GM10248 (cell line): ENCODE measurements at places on chromosomes 3 and 15.

DNA sequence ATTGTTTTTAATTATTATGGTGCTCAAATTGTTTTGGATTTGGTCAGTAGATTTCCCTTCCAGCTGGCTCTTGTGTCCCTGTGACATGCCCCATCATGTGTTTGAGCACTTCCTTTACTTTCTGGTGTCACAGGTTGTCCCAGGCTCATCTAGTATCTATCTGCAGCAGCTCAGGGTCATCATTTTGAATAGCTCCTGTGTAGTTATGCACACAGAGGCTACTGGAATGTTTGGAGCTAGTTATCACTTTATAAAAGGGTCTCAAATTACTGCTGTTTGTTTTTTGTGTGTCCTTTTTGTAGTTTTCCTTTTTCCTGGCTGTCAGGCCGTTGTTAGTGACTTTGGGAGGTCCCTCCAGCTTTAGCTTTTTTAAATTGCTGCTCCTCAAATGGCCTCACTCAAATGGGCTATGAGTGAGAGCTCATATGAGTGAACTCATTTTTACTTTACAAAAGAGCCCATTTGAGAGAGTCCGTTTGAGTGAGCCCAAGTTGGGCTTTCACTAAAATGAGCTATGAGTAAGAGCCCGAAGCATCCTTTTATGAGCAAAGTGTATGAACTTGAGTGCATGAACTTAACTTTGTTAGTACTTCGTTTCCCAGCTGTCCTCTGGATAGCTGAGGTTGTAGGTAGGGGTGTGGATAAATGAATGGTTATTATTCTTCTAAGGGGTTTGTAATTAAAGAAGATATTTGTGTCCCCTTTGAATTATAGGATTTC, 43.8 kb downstream of the SQOR start:
- DNase-seq, result no peak

DNA sequence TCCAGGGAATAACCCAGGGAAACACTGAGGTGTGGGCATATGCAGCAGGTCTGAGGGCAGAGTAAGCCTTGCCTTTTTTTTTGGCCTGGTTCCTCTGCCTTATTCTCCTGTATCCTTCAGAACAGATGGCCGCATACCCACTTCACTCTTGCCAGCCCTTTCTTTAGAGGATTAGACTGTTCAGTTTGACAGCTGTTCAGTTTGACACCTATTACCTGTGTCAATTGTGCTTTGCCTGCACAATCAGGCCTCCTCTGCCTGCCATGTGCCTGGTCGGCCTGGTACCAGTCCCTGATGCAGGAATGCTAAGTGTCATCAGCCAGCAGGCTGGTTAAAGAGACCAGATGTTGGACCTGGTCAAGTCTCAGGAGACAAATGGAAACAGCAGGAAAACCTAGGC, 22.3 kb downstream of the TM6SF1 start:
- no peak for DNase-seq

DNA sequence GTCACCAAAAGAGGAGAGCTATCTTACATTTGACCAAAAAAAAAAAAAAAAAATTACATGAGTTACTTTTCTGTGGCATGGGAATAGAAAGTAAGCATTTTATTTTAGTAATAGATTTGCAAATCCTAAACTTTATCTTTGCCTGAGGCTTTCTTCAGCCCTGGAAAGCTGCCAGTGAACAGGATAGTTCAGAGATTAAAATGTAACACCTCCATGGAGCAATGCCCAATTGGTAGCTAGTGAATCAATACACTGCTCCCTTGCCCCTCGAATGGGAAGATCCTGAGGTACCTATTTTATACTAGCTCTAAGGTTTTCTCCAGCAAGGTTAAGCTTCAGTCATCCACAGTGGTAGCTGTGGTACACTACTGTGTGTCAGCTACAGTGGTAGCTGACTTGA, 867.1 kb downstream of the NAALADL2 start:
- DNase-seq, result no peak

GRCh38 chr15:69758291-69758771, 305.7 kb downstream of the RPLP1 start:
- DNase-seq, result no peak

DNA sequence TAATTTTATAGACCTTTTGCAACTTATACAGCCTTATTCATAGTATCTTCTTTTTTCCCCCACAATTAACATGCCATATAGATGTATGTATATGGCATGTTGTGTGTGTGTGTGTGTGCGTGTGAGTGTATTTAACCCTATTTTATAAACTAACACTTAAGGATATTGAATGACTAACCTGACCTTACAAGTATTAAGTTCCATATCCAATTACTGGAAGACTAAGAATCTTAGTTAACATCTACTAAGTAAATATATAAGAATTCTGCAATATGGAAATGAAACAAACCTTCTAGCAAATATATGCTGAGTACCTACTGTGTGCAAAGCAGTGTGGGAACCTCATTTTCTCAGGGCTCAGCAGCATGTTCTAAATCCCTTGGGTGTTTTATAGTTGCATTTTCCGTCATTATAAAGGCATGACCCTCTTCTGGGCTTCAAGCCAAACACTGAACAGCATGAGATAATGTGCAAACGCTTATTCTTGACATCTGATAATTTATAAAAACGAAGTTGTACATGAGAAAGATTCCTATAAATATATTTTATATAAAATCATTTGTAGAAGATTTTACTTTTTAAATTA, 105.5 kb downstream of the NLGN1 start:
- DNase-seq, result no peak

- peak; percentile 70 for DNase-seq
Measured at GRCh38 chr3:181700168-181701087, 11.3 kb upstream of the SOX2 start.

DNA sequence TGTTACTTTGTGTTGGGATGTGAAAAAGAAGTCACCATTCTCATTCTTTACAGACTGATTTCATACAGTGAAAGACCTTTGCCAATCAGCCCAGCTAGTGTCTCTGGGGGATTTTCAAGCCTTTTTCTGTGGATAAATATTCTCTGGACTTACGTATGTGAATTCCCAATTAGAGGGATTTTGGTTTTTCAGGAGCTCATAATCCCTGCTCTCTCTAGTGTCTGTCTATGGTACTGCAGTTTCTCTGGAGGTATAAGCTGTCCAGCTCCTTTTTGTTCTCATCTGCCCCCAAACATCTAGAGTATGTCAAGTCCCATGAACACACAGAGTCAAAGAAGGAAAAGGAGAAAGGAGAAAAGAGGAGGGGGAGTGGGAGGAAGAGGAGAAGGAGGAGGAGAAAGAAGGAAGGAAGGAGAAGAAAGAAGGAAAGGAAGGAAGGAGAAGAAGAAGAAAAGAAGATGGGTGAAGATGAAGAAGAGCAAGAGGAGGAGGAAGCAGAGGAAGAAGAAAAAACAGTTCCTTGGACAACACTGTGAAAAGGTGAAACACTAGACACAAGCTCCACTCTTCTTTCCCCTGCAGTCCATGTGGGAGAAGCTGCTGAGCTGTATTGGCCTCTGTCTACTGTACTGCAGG, 218.6 kb downstream of the GREM1 start:
- peak; percentile 22 for DNase-seq

DNA sequence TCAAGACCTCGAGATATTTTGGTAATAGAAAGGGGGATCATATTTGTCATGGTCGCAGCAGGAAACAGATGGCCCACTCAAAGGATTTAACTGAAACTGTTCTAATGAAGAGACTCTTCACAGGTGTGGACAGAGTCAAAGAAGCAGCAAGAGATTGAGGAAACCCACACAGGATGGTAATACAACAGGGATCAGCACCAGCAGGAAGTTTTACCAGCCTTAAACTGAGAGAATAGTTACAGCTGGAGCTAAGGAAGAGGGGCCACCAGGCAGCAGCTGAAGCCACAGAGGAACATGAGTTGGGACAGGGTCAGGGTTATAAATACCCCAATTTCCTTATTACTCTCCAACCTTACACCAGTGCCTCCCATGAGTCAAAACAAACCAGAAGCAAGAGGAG, 131.8 kb upstream of the UBE2E2 start:
- no peak for DNase-seq

DNA sequence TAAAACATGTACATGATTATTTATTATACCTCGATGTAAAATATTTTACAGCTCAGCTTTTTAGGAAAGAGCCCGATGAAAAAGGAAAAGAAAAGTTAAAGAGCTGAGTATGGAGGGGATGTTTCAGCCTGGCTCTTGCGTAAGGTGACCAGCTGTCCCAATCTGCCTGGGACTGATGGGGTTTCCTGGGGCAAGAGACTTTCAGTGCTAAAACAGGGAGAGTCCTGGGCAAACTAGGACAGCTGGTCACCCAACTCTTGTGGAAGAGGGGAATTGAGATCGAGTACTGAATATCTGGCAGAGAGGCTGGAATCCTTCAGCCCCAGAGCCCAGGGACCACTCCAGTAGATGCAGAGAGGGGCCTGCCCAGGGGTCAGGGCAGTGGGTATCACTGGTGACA, 21.0 kb downstream of the DUOX2 start:
- no peak for DNase-seq

- no peak for DNase-seq
Measured at GRCh38 chr15:68787609-68788263, 33.0 kb downstream of the ANP32A start.

- peak; percentile 82 for DNase-seq
Measured at GRCh38 chr3:158731938-158732855, at the start of gene RARRES1. RARRES1 (minus strand) TSS chr3:158732457; CDS start chr3:158732415, 42 bp downstream.

GRCh38 chr3:45026957-45027356, 854 bp downstream of the CLEC3B start:
- DNase-seq, result no peak

- DNase-seq, result no peak
Measured at GRCh38 chr3:43765521-43765971, 74.8 kb downstream of the ABHD5 start.
